Left renal pelvis (tissue), 4 donors: ENCODE measurements at places on chromosomes 6 and 20. TPM values are rescaled to one million over a fixed set of nuclear protein-coding genes. Genes with fewer than 3 reads are reported as not detected.
A peak's percentile ranks its signal among the peaks of the same experiment; 100 is the strongest.

DNA sequence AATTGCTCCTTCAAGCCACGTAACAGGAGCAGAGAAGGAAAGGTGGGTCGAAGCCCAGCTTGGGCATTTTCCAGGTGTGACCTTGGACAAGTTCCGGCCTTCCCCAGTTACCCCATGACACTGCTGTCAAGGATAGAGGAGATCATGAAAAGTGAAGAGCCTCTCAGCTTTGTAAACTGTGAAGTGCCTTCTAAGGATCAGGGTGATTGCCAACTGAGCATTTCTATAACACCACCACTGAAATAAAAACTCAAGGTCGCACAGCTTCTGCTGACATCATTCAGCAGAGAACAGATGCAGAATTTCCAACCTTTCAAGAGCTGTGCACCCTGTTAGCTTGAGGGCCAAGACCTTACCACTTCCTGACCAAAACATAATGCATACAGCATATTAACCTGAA, 24.0 kb upstream of the ZMYND8 start:
- DNase-seq: no peak

- DNase-seq: no peak
These were observed 92.8 kb downstream of the MRPL14 start for GRCh38 chr6:44034391-44034861.

DNA sequence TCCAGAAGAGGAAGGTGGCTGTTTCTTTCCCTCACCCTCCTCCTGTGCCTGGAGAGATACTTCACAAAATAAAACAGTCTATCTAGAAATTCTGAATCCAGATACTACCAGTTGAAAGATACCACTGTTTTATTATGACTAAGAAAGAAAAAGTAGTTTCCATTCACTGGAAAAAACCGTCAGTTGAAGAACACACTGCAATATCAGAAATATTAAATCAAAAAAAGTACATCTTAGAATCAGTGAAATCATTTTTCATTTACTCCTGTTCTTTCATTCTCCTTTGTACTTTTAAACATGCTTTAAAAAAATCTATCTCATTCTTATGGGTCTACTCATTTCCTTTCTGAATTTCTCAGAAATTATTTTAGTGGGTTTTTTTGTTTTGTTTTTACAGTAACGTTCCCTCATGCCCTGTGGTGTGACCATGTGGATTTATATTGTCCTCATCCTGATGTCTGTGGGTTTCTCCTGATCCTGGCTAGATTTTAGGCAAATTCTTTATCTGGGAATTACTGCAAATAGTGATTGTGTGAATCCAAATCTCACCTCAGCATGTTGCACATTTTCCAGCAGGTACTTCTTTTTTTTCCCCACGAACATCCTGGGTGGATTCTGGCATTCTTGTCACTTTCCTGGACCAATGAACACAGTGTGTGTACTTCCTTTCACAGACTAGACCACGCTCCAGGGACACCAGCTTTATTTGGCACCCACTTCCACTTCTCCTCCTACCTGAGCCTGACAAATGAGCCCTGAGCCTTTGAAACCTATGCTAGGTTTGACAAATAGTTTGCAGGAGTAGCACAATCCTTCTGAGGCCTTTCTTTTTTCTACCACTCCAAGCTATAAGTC, 114.0 kb upstream of the LAMP5 start:
- DNase-seq: no peak

Gene VWA7
- polyA plus RNA-seq: 1.5 TPM

DNA sequence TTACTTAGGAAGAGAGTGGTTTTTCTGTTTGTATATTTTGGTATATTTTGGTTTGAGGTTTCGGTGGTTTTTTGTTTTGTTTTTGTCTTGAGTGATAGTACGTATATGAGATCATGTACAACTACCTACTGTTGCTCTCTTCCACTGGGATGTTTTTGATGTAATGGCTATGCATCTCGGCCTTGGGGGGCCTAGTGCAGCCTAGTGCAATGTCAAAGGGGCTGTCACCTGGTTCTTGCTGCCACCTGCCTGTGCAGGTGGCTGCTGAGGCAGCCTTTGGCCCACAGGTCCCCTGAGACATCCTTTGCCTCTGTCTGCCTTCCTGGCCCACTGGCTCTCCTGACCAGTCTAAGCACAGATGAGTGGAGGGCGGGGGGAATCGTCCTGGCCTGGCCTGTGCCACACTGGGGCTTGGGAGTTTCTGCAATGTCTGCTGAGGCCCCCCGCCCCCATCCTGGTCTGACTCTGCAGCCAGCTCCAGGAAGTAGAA, 546.6 kb downstream of the CD83 start:
- no peak for DNase-seq

DNA sequence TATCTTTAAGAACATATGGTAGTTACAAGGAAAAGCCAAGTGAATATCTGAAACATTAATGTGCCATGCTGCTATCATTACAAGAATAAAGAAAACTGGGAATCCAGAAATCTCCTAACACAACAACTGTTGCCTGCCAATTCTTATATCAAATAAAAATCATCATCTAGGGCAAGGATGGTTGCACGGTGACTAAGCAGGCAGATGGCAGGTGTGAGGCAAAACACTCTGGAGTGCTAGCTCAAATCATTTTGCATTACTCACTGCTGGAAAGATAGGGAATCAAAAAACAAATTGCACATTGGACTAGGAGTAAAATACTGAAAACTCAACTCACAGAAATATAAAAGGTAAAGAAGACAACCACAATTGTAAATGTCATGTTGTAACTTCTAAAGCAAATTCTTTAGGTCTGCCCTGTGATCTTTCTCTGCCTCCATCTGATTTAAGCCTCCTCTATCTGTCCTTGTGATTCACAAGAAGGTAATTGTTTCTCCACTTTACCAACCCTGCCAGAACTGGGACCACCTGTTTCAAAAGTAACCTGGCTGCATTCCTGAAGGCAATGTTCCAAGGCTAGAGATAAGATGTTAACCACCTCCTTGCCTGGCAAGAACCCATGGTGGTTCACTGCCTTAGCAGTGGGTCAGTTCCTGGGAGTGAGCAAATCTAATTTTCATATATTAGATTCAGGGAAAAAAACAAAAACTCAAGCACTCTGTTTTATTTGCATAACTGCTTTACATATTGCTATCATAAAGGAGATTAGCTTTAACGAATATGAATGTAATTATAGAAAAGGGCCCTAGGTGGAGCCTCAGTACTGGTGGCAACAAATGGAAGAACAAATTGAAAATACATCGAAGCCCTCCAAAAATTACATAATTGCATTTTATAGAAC, 33.1 kb upstream of the LCA5 start:
- DNase-seq: peak; percentile 35

Gene COL12A1
- 109 TPM for polyA plus RNA-seq

- DNase-seq: peak; percentile 16
These were observed 405.3 kb upstream of the HS3ST5 start for GRCh38 chr6:114747995-114748625.
